ENCODE measurements at places on chromosomes 3 and 15. TPM values are rescaled to one million over a fixed set of nuclear protein-coding genes. Genes with fewer than 3 reads are reported as not detected.

The HES1 gene
- polyA plus RNA-seq: 23.1 TPM

The RFT1 gene
- 10.1 TPM for polyA plus RNA-seq

DNA sequence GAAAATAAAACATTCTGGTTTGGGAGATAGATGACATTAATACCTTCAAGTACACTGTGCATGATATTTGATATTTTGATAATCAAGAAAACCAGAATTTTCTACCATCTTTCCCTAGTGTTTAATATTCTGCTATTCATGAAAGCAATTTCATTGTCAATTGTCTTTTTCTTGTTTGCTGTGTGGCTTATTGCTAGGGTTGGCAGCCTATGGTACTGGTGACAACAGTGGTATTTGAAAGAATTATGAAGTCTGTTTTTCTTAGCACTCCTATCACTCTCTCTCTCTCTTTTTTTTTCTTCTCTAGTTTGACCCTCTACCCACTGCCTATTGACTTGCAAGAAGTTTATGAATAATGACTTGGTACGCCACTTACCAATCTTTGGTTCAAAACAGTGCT lies 15.4 kb downstream of the RNF13 start:
- no peak for DNase-seq

The TBC1D2B gene
- polyA plus RNA-seq: 6.5 TPM

- DNase-seq: peak; percentile 4
These were observed 31.0 kb upstream of the PTPRG start for GRCh38 chr3:61530355-61530754.

DNA sequence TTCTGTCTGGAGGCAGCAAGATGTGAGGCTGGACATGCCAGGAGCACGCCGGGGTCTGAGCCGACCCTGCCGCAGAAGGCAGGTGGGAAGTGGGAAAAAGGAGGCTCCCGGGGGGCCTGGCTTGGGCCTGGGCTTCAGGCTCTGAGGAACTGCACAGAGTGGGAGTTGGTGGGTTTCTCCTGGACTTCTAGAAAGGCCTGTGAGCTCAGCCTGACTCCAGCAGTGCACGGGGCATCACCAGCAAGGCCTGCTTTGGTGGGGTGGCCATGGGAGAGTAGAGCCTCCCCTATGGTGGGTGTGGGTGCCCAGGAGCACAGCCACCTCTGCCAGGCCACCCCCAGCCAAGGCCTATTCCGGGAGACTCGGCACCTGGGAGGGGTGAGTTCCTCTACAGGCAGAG lies 18.1 kb upstream of the SLC41A3 start:
- no peak for DNase-seq

DNA sequence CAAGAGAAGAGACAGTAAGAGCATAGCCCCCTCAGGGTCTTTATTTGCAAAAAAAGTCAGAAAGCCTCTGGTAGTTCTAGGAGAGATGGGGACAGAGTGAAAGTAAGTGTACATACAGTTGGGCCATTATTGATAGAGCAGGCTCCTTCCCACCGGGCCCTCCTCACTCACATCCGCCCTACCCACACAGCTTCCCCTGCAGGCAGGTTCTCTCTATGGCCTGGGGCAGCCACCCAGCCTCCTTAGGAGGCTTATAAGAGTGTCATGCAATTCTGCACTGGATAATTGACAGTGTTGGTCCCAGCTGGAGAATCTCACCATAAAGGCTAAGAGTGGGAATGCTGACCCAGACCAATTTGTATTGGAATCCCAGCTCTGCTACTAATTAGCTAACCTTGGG lies 49.5 kb downstream of the SLC30A4 start:
- DNase-seq: no peak

- no peak for DNase-seq
These were observed 62.2 kb downstream of the TIGIT start for GRCh38 chr3:114356066-114356465.

GRCh38 chr3:108528459-108529252 lies 18.3 kb upstream of the MYH15 start:
- DNase-seq: no peak

GRCh38 chr3:117193390-117193789 lies 483.8 kb downstream of the TUSC7 start:
- DNase-seq: no peak

- peak; percentile 15 for DNase-seq
These were observed 21.7 kb upstream of the FMN1 start for GRCh38 chr15:33215941-33216872.

GRCh38 chr3:38836561-38836960 lies 20.5 kb upstream of the SCN10A start:
- no peak for DNase-seq

- DNase-seq: no peak
These were observed 85.0 kb upstream of the PLXNA1 start for GRCh38 chr3:126897943-126898342.

The KLHL25 gene
- polyA plus RNA-seq: 0.04 TPM

DNA sequence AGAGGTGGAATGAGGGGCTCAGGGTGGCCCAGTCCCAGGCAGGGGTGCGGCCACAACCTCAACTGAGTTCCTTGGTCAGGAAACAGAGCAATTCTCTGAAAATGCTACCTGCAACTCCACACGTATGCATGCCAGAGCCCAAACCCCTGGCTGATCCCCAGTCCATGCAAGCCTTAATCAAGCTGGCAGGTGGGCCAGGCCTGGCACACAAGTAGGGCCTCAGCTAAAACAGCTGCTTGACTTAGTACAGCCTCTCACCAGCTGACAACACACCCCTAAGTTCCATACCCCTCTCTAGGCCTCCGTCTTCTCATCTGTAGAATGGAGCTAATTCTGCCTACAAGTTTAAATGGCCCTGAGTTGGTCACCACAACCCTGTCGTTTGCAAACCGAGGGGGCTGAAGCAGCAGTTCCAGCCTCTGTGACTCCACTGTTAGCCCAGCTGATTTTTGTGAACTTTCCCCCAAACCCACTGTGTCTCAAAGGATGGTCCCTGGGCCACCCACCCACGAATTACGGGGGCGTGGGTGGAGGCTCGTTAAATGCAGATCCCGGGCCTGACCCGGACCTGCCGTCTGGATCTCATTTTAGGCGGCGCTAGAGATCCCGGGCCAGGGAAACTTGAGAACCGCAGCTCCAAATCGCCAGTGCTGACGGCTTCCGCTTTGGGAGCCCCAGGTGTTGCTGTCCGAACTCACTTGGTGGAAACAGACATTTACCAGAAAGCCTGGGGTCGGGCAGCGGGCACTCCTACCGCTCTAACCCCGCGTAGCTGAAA lies 927 bp downstream of the CHDH start:
- DNase-seq: peak; percentile 31

The TGM5 gene
- polyA plus RNA-seq: not detected

The USP8 gene
- 36.2 TPM for polyA plus RNA-seq

DNA sequence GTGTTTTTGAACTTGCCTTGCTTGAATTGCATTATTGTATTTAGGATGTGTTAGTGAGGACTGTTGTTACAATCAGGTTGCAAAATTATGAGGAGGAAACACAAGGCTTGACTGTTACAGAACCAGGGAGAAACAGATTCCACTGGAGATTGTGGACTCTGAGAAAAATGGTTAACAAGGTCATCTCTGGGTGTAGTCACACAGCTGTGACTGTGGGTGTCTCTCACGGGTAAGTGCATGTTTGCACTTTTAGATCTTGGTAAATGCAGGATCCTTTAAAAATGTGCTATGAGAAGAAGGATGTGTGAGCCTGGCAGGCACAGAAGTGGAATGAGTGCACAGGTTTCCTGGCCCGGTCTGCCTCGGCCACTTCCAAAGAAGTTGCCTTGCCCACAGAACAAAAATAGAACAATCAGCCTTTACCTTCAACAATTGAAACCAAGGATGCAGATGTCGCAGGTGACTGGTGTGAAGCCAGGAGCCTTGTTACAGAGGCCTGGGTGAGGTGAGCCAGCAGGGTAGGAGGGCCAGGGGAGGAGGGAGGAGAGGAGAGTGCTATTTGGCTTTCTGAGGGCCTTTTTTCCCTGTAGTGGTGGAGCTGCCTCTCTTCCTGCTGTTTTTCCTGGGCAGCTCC lies 68.0 kb downstream of the ABHD5 start:
- DNase-seq: no peak

GRCh38 chr3:117128133-117128532 lies 418.6 kb downstream of the TUSC7 start:
- DNase-seq: no peak

DNA sequence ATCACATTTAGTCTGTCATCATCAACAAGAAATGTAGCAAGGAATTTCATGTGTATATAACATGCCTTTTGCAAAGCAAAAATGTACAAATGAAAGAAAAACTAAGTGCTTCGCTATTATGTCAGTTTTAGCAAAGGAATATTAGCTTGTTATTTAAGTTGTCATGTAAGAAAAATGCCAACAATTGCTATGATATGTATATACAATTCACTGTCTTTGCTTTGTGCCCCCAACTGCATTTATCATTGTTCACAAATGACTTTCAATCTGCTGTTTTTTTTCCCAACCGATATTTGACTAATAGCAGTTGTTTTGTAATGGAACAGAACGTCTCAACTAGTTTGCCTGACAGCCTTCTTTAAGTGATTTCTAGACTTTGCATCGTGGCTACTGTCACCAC lies 207.1 kb downstream of the ROBO1 start:
- DNase-seq: no peak

The CCR3 gene
- polyA plus RNA-seq: not detected

GRCh38 chr15:63122002-63122875 lies 578 bp downstream of the LACTB start:
- DNase-seq: peak; percentile 86

DNA sequence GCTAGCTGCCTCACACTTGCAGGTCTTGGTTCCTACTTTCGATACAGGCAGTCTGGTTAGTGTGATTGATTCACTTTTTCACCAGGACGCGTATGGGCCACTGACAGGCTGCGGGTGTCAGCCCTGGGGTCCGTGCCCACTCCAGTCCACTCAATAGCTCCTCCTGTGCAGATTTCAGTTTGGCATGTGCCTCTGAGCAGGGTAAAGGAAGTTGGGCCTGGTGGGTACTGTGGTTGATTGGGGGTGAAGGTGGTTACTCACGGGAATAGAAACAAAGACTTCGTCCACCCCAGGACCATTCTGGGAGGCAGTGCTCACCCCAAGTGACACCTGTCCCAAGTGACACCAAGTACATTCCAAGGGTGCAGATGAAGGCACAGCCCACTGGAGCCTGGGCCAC lies 62.3 kb downstream of the EPHB1 start:
- no peak for DNase-seq

DNA sequence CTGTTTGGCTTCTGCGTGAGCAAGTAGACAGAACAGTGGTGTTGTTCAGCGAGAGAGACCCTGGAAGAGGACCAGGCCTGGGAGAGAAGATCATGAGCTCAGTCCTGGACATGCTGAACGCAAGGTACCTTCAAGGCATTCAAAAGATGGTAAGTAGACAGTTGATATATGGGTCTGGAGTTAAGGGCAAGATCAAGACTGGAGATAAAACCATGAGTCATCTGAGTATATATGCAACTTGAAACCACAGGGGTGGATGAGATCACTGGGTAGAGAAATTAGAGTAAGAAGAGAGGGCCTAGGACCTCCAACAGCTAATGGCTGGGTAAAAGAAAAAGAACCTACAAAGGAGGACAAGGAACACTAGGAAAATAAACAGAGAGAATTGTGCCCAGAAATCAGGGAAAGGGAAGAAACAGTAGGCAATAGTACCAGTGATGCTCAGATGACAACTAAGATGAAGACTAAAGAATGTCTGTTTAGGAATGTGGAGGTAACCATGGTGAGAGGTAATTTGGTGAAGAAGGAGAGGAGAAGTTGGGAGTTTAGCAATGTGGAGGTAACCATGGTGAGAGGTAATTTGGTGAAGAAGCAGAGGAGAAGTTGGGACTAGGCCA lies 343.2 kb upstream of the ADAMTS9 start:
- DNase-seq: peak; percentile 60

GRCh38 chr3:74559261-74559660 lies 55.2 kb downstream of the CNTN3 start:
- DNase-seq: no peak

GRCh38 chr3:53941184-53941583 lies 49.5 kb upstream of the SELENOK start:
- DNase-seq: no peak

DNA sequence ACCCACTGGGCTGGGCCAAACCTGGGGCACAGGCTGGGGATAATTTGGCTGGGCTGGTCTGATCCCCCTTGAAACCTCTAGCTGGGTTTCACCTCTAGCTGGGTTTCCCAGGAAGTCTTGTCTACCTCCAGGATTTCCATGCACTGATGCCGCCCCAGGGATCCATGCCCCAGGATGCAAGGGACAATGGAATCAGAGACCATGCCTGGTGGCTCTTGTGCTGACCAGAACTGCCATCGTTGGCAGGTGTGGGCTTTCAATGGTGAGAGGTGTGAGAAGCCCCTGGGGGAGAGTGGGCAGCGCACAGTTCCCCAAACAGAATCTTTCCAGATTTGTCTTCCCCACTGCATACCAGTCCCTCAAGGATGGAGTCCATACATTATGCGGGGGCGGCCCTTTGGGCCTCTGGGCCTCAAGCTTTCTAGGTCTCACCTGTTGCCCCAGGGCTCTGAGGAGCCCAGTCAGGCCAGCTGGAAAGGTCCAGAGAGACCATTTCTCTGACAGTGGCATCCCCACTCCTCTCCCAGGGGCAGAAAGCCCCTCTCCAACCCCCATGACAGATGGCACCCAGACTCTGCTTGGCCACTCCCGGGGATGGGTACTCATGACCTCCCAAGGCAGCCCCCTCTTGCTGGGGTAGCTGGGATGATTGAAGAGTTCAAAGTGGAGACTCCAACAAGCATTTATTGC lies 35.4 kb downstream of the EPHB3 start:
- DNase-seq: no peak

DNA sequence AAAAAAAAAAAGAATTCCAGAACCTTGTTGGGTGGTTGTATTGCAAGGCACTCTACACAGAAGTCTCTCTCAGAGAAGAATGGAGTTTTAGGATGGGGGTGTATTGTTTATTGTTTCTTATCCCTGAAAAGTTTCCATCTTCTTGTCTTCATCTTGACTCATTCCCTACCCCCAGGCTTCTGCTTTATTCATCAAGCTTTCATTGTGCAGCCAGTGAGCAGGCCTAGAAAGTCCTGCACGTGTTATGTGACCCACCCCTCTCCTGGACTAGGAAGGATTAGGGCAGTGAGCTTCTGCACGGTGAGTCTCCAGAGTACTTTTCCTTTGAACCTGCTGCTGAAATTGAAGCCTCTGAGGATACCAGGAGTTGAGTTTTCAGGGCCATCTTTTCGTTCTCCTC lies 150.9 kb upstream of the IL12A start:
- DNase-seq: no peak

GRCh38 chr3:171606151-171606751 lies 146.0 kb upstream of the TNIK start:
- peak; percentile 22 for DNase-seq

The CAMK1 gene
- polyA plus RNA-seq: 10.6 TPM

- DNase-seq: no peak
These were observed 191.8 kb downstream of the SEMA6D start for GRCh38 chr15:47908950-47909670.
